ENCODE measurements at places on chromosomes 3 and 15.

DNA sequence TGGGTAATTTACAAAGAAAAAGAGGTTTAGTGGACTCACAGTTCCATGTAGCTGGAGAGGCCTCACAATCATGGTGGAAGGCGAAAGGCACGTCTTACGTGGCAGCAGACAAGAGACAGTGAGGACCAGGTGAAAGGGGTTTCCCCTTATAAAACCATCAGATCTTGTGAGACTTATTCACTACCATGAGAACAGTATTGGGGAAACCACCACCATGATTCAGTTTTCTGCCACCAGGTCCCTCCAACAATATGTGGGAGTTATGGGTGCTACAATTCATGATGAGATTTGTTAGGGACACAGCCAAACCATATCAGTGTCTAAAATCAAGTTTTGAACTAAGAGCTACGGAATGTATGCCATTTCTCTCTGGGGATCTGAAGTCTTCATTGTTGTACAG, 354.8 kb upstream of the C2CD4B start:
- DNase-seq = no peak

- DNase-seq = no peak
These were observed 515.4 kb downstream of the FOXP1 start for GRCh38 chr3:71067977-71068654.

DNA sequence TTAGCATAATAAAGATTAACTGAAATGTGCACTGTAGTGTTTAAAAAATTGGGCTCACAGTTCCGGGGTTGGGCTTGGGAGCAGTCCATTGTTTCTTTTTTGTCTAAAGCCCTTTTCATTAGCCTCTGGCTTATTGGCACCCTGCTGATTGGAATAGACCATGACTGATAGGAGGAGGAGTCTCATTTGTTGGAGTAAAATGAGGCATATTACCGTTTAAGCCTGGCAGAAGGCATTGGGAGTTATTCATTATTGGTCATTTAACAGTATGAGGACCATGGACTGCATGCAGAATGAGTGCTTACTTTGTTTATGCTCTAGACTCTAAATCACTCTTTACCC, 139.0 kb upstream of the CGNL1 start:
- no peak for DNase-seq

DNA sequence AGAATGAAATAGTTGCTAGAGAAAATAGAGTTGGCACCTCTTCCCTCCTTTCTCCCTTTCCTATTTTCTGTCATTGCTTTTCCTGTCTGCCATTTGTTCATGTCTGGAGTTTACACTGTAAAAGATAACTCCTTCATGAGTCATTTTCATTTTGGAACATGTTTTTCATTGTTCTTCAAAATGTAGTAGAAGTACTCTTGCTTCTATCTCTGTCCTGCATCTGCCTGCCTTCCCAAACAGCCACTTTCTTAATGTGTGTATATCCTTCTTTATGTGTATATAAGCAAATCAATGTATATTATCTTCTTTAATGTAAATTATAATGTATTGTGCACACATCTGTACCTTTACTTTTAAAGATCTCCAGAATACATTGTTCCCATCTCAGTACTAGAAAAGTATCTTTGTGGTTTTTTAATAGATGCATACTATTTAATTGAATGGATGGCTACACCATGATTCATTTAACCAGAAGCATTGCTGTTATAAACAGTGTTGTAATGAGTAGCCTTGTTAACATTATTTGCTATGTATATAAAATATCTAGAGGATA, 41.1 kb downstream of the TSC22D2 start:
- DNase-seq = peak; percentile 70

DNA sequence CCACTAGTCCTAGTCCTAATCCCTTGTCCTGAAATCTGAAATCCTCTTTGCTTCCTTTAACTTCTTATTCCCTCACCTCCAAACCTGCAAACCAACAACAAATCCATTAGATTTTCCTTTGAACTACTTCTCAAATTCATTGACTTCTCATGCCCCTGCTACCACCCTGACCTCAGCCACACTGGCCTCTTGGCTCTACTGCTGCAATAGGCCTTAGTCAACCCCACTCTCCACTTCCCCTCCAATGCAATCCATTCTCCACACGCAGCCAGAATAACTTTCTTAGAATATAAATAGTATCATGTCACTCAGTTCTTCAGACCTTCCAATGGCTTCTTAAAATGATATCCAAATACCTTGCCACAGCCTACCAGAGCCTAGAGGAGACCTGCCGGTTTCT, 131.1 kb upstream of the GADL1 start:
- DNase-seq = no peak

DNA sequence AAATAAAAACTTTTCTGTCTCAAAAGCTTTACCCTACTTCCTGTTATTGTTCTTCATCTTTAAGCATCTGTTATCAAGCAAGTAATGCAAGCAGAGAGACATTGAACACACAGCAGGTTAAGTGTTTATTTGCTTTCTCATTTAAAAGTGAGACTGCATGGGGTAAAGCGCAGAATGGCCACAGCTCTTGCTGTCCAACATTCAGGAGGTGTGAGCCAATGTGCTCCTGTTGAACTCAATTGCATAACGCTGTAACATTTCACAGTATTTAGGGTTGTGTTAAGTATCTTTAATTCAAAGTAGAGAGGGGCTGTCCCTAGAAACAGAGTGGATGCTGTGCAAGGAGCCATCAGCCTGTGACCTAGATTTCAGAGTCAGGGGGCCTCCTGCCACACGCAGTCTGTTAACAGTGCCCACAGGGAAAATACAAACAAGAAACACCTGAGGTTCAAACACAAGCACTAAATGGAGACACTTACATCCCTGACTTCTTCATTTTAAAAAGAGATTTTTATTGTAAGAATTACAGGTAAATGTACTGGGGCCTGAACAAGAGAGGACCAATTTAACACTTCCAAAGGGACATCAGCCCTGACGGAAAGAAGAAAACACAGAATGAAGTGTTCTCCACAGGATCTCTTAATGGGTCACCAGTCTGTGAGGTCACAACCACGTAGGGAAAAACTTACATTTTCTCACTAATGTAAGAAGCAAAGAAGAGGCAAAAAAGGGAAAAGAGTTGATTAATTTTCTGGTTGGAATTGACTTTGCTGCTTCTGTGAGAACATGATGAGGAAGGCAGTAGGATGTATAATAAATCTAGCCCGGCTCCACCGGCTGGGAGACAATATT, 815.1 kb downstream of the VGLL3 start:
- no peak for DNase-seq

- no peak for DNase-seq
These were observed 39.6 kb downstream of the RASGRF1 start for GRCh38 chr15:79051029-79051428.

DNA sequence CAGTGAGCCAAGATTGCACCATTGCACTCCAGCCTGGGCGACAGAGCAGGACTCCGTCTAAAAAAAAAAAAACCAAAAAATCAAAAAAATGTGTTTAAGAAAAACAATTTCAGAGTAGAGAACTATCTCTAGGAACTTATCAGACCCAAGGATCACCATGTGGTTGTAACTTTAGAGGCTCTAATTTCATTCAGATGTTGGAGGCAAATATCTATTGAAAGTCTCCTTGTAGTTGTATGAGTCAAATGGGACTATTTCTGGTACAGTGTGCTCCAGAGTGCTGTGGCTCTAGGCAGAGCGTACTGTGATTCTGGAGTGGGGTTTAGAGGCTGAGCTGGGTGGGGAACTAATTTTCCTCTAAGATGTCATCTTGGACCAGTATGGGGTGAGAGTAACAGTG, 398.7 kb downstream of the SHQ1 start:
- no peak for DNase-seq

GRCh38 chr15:91630090-91630489, 223.4 kb upstream of the SLCO3A1 start:
- DNase-seq = no peak

DNA sequence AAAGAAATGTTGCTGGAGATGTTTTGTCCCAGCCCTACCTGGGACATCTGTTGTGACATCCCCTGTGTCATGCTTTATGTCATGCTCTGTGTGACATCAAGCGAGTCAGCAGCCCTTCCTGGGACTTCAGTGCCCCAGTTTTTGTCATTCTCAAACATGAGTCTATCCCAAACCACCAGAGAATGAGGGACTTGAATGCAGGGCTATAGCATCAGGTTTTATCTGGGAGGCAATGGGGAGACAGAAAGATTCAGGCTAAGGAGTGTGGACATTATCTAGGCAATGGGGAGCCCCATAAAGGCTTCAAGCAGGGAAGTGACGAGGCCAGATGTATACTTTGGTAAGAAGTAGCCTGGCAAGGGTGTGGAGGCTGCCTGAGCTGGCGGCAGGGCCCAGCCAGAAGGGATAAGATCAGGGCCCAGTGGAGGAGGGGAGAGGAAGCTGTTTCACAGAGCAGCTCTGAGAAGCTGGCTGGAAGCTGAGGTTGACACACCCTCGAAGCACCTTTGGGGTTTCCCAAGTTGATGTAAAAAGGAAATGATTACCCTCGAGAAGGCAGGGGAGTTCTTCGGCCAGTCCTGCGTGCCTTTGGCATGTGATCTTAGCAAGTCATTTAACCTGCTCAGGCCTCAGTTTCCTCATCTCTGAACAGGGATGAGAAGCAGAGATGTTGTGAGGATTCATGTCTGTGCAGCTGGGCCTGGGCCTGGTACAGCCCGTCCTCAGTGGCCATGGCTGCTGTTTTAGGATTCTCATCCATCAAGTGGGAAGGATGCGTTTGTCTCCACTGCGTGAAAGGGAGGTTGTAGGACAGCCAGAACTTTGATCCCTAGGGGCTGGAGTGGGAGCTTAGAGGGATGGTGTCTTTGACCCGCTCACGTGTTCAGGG, 34.3 kb downstream of the IRAK2 start:
- peak; percentile 78 for DNase-seq

DNA sequence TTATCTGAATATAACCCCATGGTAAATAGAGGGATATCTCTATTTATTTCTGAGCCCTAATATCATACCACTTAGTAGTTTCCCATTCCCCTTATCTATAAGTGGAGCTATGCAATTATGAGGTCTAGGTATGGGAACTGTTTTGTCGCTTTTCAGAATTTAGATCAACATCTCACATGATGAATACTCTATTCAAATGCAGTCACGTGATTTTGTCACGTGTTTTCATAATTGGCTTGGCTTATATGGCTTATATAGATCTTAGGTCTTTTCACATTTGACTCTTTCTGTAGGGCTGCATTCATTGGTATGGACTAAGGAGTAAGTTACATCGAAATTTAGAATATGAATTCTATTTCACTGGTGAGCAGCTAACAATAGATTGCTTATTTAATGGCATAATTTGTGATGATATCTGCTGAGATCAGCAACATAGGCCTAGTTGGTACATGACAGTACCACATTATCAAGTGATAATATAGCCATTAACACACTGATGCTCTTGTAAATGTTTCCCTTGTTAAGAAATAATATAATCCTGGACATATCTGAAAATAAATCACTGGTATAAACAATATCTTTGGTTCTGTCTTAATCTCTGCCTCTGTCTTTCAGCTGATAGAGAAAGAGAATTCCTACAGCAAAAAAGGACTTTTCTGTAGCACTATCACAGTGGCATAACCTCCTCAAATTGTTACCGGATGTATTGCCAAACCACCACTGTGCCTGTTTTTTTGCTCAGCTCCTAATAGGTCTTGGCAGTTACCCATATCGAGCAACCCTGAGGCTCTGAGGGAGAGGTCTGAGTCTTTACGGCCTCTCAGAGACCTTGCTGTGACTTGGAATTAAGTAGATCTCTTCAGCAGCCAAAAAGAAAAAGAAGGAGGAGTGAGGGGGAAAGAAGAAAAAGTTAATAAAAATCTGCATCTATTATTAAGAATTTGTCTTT, 357.1 kb downstream of the ZPLD1 start:
- no peak for DNase-seq

DNA sequence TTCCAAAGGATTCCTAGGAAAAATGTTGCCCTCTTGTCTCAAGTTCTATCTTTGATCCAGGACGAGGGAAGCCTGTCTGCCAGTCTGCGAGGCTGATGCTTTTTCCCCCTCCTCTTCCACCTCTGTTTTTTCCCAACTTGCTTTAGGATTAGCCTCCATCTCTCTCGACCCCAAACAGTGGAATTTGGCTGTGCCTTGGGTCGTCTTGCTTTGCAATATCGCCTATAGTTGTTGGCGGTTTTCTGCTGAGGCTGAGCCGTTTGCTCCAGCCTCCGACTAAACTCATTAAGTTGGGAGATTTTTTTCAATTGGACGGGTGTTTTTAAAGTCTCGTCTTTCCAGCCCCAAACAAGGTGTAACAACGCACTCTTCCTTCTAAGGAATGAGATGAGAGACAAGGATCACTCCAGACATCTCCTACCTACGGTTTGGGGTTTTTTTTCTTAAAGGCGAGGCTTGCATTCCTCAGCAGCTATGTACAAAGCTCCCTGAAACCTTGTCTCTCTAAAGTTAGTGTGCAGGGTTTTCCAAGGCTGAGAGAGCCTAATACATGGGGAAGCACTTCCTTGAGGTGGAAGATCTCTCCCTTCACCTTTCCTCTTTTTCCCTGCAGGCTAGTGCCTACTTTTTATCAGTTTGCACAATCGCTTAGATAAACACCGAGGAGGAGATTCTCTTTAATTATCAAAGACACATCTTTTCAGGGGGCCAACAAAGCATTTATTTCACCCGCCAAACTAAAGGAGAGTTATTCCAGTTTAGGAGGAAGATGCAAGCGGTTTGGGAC, 4.8 kb upstream of the NR2F2 start:
- DNase-seq = peak; percentile 77

- DNase-seq = no peak
These were observed 253.8 kb downstream of the FAM43A start for GRCh38 chr3:194939532-194939909.
